Activated naive CD4-positive, alpha-beta T cell treated with anti-CD3 and anti-CD28 coated beads, Interleukin-2, amount 10 ng/mL, durations not matched to agents 7 days and 5 days (primary cell): ENCODE measurements at places on chromosomes 13 and 19.

GRCh38 chr19:45771311-45771933, 2.4 kb upstream of the SIX5 start:
- no peak for DNase-seq

DNA sequence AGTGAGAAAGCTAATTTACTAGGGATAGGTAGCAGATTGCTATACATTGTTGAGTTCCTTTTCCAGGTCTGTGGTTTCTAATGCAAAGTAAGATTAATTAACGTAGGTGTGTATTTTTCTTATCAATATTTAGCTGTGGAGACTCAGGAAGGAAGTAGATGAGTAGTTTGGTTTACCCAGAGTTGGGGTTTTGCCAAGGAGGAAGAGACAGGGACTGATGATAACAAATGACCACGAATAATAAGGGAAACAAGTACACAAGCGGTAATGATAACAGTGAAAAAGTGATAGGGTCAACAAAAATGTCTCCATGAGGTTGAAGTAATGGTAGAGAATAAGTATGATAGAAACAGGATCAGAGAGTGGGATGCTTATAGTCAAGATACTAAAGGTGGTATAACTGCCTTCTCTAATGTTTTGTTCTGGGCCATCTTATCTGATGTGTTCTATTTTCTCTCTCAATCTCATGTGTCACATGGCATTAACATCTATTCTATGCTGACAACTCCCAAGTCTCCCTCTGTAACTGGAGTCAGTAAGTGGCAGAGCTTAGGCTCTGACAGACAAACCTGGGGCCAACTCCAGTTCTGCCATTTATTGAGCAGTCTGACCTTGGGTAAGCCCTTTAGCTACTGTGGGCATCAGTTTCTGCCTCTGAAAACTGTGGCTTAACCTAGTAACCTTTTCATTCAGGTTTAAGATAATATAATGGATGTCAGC, 8.8 kb downstream of the OBI1 start:
- no peak for DNase-seq

- DNase-seq: no peak
These were observed at the start of gene EBI3 for GRCh38 chr19:4229179-4229931. TSS of gene EBI3 (plus strand) at chr19:4229523. CDS start at chr19:4229551, 28 bp downstream.

DNA sequence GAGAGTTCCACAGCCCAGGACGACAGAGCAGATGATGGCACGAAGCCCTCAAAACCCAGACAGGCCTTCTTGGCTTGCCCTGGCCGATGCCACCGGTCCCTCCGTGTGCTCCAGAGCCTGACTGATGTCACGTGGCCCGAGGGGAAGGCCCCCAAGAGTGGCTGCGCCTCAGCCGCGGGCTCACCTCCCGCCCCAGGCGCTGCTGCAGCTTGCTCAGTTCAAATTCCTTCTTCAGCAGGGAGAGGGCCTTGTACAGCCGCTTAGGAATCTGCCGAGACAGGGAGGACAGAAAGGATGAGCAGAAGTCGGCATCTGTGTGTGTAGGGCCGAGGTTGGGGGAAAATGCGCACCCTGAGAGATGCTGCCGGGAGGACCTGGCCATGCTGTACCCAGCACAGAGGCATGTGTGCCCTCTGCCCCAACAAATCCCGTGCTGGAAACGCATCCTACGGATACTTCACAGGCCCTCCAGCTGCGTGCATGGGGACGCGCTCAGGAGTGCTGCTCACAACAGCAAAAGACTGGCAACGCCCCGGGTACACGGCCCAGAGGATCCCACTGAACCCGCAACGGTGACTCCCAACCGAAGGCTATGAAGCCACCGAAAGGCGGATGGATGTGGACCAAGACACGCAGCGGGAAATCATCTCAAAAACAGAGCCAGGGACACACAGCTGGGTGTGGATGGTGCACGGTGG, 12.9 kb downstream of the LONP1 start:
- DNase-seq: no peak

DNA sequence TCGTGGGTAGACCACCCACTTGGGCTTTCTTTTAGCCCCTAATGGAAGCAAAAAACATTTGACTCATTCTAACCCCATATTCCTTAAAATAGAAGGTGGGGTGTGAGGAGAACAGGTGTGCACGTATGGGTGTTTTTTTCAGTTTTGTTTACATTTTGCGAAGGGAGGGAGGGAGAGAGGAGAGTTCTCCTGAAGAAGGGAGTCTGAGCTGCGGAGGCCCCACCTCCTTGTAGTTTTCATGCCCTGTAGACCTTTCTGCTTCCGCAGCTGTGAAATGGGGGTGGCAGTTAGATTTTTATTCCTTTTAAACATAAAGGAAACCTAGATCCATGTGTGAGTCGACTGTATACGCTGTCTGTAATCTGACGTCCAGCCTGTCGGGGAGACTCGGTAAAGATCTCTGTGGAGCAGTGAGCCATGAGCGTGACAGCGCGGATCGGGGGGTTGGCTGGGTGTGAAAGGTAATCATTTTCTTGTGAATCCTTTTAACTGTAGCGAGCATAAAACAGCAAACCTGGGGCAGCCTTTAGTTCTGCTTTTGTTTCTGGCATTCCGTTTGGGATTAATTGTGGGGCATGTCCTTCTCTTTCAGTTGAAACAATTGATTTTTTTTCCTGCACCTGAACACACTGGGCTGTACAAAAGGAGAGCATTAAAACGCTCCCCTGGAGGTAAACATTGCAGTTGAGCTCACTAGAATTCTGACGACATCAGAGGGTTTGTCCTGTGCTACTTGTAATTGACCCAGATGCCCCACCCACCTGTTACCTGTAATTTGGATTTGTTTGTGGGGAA, 2.3 kb downstream of the UPF1 start:
- DNase-seq: no peak

- DNase-seq: peak; percentile 90
These were observed 693 bp upstream of the TMED1 start for GRCh38 chr19:10836479-10837330.

GRCh38 chr13:28488376-28489005, 6.4 kb downstream of the FLT1 start:
- no peak for DNase-seq

GRCh38 chr19:45498411-45499195, at the start of gene PPM1N:
TSS of gene PPM1N (plus strand) at chr19:45498443. CDS start at chr19:45498473, 30 bp downstream.
- DNase-seq: peak; percentile 72

DNA sequence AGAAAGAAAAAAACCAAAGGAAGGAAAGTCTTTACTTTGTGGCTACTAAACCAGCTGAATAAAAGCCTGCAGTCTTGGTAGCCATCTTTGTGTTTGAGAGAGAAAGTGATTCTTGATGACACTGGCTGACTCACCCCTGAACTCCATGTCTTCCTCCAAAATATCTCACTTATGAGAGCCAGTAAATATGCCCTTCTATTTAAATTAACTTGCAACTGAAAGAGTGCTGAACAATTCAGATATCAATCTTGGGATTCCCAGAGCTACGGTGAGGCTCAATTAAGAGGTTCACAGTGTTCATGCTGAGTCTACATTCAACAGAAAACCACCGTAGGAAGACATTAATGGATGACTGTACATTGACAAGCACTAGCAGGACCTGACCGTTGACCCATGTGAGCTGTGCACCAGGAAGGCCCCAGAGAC, 57.9 kb downstream of the KCTD12 start:
- no peak for DNase-seq

DNA sequence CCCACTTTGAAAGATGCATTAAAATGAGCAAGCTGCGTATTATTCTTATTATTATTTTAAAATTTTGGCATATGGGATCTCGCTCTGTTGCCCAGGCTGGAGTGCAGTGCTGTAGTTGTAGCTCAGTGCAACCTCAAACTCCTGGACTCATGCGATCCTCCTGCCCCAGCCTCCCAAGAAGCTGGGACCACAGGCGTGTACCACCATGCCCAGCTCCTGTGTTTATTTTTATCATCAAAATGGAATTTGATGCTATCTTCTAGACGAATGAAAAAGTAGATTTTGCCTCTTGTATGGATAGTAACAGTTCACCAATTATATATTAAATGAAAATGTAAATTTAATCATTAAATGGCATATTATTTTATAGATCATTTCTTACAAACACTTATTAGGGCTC, 43.6 kb downstream of the COL4A1 start:
- no peak for DNase-seq

DNA sequence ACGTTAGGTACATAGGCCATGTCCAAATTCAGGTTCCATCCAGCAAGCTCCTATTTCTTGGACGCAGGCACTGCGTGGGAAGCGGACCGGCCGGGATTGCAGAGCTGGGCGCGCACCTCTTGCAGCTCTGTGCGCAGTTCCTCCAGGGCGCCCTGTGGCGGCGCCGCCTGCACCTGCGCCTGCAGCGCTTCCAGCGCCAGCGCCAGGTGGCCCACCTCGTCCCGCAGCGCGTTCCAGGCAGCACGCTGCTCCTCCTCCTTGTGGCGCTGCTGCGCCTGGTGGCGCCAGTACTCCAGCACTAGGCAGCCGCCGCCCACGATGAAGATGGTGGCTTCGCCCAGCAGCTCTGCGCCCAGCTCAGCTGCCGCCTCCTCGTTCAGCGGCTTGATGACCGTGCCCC, 31.1 kb downstream of the OPA3 start:
- no peak for DNase-seq

- DNase-seq: no peak
These were observed 118.7 kb downstream of the FOXO1 start for GRCh38 chr13:40547591-40548315.

GRCh38 chr19:32373585-32374295, 28.3 kb downstream of the ZNF507 start:
- DNase-seq: no peak

- DNase-seq: no peak
These were observed 39.8 kb upstream of the IGFL4 start for GRCh38 chr19:46080561-46080960.

- DNase-seq: no peak
These were observed 75.3 kb upstream of the SERP2 start for GRCh38 chr13:44298314-44298713.

DNA sequence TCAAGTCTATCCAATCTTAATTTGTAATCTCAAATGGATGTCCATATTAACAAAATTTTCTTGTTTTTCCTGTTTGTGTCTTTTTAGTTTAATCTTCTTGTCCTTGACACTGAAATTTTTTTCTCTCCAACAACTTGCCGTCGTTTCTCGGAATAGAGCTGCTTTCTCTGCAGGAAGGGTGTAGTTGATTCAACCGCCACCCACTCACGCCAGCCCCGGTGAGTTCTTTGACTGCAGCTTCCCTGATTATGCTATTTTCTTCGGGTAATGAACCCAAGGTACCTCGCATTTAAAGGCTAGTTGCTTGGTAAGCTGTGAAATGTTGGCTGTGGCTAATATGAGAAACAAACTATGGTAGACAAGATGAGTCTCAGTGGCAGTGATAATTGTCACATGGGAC, 72.2 kb downstream of the DPRX start:
- DNase-seq: no peak

GRCh38 chr13:99056381-99057014, 78.6 kb upstream of the DOCK9 start:
- no peak for DNase-seq

DNA sequence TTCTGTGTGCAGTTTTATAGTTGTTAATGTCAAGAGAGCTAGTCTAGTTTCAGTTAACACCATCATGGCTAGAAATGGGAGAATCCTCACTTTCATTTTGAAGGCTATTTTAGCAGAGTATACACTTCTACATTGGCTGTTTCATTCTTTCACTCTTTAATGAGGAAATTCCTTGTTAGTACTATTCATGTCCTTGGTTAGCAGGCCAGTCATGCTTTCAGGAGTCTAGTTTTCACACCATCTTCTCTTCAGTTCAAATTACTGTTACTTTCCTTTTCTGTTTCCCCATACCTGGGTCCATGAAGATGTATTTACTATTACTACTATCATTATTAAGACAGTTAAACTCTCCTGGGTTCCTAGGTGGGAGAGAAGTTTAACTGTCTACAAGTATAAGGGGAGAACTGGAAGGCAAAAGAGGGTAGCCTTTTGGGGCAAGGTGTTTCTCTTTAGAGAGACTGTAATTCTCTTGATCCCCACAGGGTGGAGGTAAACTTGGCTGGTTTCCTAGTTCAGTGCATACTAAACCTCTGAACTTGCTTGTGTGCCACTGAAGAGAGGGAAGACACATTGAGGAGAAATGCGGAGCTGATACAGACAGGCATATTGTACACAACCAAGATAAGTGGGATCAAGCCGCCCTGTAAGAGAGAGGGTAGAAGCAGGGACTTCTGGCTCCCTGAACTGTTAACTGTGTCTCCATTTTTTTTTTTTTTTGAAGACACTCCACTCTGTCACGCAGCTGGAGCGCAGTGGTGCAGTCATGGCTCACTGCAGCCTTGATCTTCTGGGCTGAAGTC, 41.3 kb upstream of the IGFL4 start:
- no peak for DNase-seq
